ENCODE measurements at places on chromosomes 3 and 15.

- no peak for DNase-seq
These were observed 124.0 kb upstream of the PLXNA1 start for GRCh38 chr3:126858887-126859286.

DNA sequence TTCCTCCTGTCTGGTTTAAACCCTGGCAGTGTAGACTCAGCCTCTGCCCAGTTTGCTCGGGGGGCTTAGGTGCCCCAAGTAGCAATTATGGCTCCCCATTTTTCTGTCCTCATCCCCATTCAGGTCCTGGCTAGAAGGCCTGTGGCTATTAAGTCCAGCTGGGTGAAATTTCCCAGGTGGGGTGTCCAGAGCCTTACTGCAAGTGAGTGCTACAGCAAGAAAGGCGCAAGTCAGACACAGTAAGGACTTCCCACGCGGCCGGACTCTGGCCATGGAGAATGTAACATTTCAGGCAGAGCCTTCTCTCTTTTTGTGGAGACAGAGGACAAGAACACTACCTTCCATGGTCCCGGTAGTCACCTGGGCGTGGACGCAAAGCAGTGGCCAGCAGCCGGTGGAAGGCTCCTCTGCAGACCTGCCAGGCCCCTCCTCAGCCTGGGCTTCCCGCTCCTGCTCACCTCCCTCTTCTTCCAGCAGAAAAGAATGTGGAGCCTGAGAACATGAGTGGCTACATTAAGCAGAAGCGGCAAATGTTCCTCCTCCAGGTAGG is 23.3 kb downstream of the CFAP100 start:
- no peak for DNase-seq

- DNase-seq, result no peak
These were observed 28.4 kb downstream of the CPN2 start for GRCh38 chr3:194322678-194323211.

DNA sequence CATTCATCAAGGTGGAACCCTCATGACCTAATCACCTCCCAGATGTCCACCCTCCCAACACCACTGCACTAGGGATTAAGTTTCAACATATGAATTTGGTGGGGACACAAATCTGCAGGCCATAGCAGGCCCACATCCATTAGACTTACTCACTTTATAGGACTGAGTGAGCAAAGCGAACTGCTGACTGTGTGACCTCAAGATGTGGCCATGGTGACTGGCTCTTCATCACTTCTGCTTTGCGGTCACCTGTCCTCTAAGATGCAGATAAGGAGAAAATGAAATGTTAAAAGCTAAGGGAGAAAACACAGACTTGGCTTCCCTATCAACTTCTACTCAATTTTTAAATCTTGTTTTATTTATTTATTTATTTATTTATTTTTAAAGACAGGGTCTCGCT is 14.5 kb upstream of the DCP1A start:
- no peak for DNase-seq

- no peak for DNase-seq
These were observed 44.8 kb upstream of the UBE2E1 start for GRCh38 chr3:23760871-23761373.

- no peak for DNase-seq
These were observed 1.7 kb downstream of the SEMA5B start for GRCh38 chr3:123025642-123026521.

- no peak for DNase-seq
These were observed 291.0 kb upstream of the SATB1 start for GRCh38 chr3:18716101-18716500.

DNA sequence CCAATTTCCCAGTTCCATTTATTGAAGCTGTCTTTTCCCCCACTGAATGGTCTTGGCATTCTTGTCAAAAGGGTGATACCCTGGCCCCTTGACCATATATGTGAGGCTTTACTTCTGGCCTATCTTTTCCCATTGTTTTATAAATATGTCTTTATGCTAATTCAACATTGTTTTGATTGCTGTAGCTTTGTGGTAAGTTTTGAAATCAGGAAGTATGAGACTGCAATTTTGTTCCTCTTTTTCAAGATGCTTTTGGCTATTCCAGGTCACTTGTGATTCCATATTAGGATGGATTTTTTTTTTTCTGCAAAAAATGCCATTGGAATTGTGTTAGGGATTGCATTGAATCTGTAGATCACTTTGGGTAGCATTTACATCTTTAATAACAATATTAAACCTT is 141.2 kb upstream of the MANF start:
- DNase-seq, result no peak

GRCh38 chr3:39110041-39110639 is 2.7 kb downstream of the TTC21A start:
- DNase-seq, result no peak

DNA sequence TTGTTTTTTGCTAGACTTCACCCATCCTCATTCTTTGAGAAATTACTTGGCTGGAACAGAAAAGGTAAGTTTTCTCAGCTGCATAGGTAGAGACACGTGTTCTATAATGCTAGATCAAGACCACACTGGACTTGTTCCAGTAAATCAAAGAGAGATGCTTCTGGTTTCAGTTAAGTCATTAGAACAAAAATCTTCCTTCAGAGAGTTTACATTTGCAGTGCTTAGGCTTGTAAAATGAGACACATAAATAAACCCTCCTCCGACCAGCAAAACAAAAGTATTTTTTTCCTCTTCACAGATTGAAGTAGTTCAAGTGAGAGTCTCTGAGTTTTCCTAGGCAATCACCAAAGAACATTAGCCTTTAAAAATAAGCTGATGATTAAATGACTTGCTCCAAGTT is 87.3 kb upstream of the PROK2 start:
- no peak for DNase-seq

DNA sequence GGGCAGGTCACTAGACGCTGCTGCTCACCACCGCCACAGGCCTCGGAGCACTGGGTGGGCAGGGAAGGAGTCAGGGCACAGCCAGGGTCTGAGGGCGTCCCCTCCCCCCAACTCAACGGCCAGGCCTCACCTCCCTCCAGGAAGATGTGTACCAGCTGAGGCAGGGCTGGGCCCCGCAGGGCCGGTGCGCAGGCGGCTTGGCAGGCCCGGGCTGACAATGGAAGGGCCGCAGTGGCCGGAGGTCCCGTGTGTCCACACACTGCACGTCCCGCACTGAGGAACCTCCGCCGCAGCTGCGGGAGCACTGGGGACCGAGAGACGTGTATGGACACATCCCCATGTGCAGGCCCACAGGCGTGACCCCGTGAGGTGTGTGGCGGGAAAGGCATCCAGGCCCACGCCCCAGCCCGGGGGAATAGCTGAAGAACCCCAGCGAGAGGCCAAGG is 47.4 kb downstream of the ADAMTS7 start:
- DNase-seq, result no peak

DNA sequence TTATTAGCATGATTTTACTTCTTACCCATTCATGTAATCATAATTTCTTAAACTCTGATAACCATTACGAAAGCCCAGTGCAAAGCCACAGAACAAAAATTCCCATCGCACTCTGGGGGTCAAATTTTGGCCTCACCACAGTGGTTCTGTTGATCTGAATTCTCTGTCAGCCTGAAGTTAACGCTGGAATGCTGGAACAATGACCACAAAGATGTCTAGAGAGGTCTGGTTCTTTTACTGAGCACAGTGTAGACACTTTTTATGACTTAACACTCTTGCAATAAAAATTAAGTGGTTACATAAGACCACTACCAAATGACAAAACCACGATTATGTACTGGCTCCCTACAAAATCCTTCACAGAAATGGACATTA is 94.7 kb downstream of the PDZRN3 start:
- DNase-seq, result no peak

- no peak for DNase-seq
These were observed 59.0 kb downstream of the SCN5A start for GRCh38 chr3:38590521-38590920.

GRCh38 chr3:147518465-147518864 is 109.3 kb downstream of the ZIC1 start:
- DNase-seq, result no peak

DNA sequence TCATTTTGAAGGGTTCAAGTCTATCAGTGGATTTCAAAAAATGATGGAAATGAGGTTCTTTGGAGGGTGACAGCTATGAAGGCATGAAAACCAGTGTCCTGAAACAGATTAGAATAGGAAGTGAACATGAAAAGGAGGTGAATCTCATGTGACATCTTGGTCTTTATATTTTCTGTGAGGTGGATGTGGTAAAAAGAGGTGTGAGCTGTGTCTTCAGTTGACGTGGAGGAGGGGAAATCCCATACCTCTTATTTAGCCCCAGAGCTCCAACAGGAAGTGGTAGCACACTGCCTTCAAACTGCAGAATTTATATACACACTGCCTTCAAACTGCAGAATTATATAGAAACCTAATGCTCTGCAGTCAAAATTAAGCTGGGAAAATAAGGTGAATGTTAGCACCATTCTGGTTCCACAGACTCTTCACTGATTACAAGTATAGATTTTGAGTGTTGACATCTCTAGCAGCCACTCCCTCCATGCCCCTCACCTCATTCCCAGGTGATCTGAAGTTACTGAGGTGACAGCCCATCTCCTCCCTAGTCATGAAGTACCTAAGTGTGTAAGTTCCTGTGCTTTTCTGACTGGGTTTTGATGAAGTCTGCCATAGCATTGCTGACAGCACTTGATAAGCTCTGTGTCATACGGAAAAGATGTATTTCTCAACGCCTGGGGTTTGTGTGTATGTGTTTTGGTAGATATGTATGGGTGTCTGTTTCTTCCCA is 2.7 kb downstream of the RAB8B start:
- no peak for DNase-seq

GRCh38 chr3:115709931-115710330 is 86.6 kb downstream of the GAP43 start:
- no peak for DNase-seq

- no peak for DNase-seq
These were observed 138.5 kb downstream of the ALCAM start for GRCh38 chr3:105505170-105505569.
